ENCODE measurements at places on chromosomes 1 and 21.

GRCh38 chr1:75727571-75727970, 3.1 kb downstream of the ACADM start:
- DNase-seq = no peak

- DNase-seq = no peak
Observed at GRCh38 chr1:23417570-23417969, 7.0 kb downstream of the TCEA3 start.

GRCh38 chr1:236315518-236315917, 33.8 kb upstream of the ERO1B start:
- no peak for DNase-seq

- no peak for DNase-seq
Observed at GRCh38 chr1:100535264-100535663, 2.7 kb upstream of the GPR88 start.

DNA sequence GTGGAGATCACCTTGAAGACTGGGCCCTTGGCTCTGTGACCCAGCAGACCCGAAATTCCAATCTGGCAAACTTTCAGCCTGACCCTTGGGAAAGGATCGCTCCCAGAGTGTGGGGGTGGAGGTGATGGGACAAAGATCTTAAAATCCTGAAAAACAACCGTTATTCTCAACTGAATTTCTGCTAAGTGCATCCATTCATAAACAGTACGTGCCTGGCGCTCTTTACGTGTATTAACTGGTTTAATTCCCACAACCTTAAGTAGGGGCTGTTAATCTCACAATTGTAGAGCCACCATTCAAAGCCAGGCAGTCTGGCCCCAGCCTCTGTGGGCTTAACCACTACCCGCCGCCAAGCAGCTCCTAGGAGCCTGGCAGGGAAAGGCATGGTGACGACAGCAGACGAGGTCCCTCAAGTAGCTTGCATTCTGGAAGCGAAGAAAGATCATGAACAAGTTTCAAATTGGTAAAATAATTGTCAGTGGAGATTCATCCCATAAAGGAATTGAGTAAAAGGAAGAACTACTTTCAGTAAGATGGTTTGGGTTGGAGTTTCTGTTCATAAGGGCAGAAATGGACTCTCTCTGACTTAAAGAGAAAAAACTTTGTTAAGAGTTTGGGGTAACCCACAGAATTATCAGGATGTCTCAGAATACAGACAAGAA, 11.4 kb upstream of the RGS16 start:
- peak; percentile 40 for DNase-seq

DNA sequence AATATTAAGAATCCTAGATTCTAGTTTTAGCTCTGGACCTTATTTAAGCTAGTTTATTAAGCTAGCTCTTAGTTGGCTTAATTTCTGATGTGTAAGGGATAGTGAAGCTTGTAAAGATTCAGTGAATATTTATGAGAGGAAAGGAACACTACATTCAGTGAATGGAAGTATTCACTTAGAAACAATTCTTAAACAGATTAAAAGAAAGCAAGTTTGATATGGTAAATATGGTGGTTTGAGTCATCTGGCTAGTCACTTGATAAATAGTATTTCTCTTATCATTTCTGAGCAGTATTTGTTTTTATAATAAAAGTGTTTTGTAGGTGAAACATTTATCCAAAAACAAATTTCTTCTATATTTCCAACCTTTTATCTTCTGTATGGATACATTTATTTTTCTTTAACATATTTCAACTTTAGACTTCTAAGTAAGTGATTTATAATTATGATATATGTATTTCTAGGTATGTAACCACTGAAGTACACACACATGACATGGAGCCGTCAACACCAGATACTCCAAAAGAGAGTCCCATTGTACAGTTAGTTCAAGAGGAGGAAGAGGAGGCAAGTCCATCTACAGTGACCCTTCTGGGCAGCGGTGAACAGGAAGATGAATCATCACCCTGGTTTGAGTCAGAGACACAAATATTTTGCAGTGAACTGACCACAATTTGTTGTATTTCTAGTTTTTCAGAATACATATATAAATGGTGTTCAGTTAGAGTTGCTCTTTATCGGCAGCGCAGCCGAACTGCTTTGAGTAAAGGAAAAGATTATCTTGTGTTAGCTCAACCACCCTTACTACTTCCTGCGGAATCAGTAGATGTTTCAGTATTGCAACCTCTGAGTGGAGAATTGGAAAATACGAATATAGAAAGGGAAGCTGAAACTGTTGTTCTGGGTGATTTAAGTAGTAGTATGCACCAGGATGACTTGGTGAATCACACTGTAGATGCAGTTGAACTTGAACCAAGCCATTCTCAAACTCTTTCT, 55.6 kb downstream of the SUCO start:
- no peak for DNase-seq

- DNase-seq = no peak
Observed at GRCh38 chr1:5798151-5798730, 194.0 kb downstream of the NPHP4 start.

- no peak for DNase-seq
Observed at GRCh38 chr1:106964495-106964894, 92.0 kb upstream of the PRMT6 start.

DNA sequence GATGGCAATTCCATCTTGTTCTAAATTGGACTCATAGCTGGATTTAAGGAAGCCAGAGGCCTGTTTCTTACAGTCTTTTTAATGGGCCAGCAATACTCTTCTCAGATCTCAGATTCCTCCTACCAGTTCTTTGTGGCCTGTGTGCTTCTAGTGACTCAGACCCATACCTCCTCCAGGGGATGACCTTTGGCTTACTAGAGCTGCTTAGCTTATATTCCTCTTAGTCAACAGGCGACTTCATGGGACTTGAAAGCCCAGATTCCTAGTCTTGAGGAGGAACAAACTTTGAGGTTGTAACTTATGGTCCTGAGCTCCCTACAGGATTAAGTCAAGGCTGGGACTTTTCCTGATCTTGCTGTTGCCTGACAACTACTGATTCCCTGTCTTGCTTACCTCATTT, 12.4 kb upstream of the PAPPA2 start:
- DNase-seq = no peak

Data from posterior cingulate gyrus (tissue), 11 donors.